Activated T-cell treated with anti-CD3 and anti-CD28 coated beads, Interleukin-2, amount 50 U/mL, for 72 hours (primary cell): ENCODE measurements at places on chromosomes 12 and 14. TPM values are rescaled to one million over a fixed set of nuclear protein-coding genes. Genes with fewer than 3 reads are reported as not detected.

Gene SLC17A8
- total RNA-seq: not detected

GRCh38 chr12:94074216-94074979, 74.0 kb upstream of the PLXNC1 start:
- DNase-seq: no peak

Gene TTC9
- total RNA-seq: 10.9 TPM

Gene TMEM121
- total RNA-seq: 7.9 TPM

DNA sequence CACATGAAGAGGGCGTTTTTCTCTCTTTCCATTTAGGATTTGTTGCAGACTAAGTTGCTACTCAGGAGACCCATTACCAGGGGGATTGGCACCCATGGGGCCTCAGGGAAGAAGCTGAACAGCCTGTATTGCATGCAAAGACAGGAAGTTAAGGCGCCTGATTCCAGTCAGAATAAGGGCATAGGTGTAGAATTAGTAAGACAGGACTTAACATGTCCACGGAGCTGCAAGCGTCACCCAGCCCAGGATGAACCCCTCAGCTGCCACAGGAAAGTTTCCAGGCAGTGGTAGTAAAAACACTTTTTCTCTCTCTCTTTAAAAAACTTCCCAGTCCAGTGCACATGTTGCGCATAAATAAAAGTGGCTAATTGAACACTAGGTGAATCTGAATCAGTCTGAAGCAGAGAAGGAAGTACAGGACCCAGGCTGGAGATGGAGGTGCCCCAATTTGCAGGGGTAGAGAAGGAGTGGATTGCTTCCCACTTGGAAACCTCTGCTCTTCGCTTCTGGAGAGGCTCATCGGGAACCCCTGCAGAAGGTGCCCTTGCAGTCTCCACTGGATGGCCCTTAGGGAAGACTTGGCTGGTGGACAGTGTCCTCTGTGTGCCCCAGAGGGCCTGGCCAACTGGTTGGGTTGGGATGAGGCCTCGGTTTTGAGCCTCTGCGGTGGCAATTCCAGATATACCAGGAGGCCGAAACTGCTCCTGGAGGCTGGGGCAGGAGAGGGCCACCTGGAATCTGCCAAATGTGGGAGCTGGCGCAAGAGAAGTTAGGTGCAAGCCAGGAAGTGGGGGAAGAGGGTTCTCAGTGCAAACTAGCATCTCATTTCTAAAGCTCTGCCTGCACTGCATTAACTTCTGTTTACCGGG, 10.7 kb upstream of the TBX3 start:
- DNase-seq: no peak

Gene FAR2
- total RNA-seq: 2.3 TPM

DNA sequence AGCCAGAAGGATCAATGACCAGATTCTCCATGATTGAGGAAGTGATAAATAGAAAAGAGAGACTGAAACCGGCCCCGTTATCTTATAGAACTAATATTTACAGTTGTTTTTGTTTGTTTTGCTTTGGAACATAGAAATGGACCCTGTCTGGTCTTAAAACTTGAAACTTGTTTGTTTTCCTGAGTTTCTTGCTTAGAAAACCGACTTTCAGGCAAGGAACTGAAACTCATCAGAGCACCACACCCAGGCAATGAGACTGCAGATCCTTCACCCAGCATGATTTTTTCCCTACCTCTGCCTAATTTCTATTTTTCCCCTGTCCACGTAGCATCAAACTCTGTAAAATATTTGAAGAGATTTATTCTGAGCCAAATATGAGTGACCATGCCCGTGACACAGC, 10.6 kb upstream of the CLEC12A start:
- no peak for DNase-seq

Gene SLC6A15
- total RNA-seq: 0.41 TPM

DNA sequence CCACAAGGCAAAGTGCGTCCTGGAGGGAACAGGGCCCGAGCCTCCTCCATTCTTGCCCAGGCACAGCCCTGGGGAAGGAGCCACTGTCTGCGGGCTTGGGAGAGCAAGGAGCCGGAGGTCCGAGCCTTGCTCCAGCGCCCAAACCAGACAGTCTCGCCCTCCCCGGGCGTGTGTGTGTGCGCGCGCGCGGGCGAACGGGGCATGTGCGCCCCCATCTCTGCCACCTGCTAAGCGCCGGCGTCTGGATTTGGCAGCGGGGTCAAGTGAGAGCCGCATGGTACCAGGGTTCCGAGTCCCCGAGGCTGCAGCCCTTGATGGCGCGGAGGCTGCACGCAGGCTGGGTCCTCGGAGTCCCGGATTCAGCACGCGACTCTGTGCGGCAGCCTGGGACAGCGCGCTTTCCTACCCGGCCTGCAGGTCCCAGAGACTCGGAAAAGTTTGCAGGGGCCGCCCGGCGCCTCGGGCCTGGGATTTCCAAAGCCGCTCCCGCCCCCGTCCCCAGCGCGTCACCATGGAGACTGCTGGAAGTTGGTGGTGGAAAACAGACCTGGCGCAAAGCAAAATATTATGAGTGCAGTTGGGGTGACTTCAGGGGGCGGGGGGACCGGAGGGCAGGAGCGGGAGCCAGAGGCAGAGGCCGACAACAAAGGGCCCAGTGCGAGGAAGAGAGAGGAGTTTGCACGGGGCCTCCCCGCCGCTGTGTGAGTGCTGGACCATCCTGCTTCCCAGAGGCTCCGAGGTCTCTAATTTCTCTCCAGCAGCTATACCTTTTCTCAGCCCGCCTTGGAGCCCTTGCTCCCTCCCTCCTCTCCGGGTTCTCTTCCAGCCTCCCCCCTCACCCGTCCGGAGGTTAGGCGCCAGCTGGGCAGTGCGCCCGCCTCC, 4.2 kb downstream of the RFX4 start:
- no peak for DNase-seq

GRCh38 chr14:41607304-41607775, 664 bp downstream of the LRFN5 start:
- DNase-seq: no peak

DNA sequence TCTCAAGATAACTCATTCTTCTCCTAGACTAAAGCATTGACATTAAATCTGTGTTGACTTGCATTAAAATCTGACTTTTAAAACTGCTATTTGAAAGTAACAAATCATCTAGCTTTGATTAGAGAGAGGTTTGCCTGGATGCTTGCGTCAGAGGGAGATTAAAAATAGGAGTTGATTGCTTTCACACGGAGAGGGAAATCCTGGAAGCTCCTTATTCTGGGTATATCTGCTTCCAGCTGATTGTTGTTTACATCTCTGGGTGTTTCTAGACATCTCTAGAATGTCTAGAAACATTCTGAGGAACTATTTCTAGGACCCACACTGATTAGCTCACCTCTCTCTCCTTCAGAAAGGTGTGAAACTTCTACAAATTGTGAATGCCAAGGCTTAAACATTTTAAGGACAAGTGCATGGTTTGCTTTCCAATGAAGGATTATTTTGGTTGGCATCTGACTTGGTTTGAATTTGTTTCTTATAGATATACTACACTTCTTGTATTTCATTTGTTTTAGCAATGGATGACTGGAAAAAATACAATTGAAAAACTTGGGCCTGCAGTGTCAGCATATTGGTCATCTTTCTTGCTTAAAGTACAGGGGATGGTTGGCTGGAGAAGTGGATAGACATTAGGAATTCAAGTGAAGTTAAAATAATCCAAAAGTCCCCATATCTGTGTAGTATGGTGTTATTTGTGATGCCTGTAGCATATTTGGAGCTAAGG, 2.1 kb downstream of the DIP2B start:
- no peak for DNase-seq

Gene CACNA2D4
- 6.0 TPM for total RNA-seq

Gene RFX4
- total RNA-seq: not detected

DNA sequence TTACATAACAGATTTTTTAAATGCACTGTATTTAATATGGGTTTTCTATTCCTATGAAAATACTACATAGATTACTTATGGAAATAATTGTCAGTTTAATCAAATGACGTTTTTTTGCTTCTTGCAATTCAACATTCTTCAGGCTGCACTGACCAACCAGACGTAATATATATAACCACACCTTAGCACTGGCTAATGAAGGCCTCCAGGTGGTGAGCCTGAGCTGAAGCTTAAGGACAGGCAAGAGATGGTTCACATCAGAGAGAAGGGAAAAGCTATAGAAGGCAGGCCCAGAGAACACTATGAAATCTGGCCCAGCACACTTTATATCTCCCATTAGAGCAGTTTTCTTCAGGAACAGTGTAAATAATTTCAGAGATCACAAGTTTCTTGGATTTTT, 2.8 kb upstream of the MDGA2 start:
- no peak for DNase-seq

DNA sequence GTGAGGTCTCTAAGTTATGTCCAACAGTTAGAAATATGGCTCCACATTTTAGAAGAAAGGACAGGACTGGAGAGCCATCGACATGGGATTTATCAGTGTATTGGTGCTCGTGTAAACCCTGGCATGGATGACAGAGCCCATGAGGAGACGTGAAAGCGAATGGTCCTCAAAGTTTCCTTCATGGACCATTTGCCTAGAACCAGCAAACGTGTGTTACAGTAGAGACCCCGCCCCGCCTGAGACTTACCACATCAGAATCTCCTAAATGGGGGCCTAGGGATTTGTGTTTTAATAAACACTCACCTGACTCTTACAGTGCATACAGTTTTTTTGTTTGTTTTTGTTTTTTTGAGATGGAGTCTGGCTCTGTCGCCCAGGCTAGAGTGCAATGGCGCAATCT, 12.2 kb downstream of the EVL start:
- no peak for DNase-seq

DNA sequence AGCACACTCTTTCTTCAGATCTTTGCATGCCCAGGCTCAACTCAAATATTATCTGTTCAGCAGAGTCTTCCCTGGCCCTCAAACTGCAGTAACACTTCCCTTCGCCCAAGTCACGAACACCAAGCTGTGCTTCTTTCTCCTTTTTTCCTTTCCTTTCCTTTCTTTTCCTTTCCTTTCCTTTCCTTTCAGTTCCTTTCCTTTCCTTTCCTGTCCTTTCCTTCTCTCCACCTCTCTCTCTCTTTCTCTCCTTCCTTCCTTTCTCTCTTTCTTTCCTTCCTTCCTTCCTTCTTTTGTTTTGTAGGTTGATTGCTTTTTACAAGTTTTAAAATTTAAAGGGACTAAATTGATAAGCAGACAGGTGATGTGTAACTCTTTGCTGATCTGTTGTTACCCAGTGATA, 19.0 kb upstream of the ADGRD1 start:
- no peak for DNase-seq

DNA sequence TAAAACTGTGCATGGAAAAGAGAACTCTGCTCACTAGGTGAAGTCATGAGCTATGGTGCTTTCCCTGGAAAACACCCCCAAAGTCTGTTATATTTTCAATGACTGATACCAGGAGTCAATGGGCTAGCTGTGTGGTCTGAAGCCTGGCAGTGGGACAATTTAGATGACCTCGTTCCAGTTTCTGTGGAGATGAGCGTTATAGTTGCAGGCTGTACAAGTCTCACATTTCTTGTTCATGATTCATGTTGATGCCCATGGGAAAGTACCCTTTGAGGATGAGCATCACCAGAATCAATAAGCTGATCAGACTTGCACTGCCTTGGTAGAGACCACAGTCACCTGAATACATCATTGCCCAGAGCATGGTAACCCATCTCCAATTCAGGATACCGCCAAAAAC, 70.7 kb downstream of the NOVA1 start:
- DNase-seq: peak; percentile 1

GRCh38 chr12:27105746-27106536, 23.6 kb upstream of the C12orf71 start:
- DNase-seq: no peak

DNA sequence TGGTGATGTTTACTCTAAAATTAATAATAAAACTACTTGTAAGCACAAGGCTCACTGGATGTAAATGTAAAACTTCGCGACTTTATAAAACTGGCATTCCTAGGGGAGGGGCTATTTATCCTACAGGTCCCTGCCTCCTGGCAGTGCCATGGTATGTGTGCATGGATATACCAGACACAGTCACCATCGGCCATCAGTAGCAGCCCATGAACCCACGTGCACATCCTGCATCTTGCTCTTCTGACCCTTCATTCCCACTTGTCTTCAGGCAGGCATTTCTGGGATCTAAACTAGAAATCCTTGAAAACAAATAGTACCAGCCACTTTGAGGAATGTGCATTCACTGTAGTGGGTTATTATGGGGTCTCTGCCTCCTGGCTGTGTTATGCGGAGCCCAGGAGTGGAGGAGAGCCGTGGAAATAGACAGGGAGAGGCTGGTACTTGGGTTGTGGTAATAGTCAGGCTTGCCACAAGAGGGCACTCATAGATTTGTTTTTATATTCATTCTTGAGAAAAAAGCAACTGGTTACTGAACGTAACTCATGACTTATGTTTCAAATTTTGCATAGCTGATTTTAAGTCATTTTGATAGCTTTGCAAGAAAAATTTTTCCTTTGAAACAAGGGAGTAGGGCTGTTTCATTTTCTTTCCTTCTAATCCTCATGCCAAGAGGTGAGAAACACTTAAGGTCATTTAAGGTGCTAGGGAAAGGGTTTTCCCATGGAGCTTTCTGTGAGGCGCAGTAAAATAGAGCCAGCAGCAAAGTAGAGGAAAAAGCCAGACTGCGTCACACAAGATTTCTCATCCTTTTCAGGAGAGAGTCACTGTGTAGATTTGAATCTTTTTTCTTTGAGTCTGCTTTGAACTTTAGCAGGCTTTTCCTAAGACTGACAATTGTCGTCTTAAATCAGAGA, 17.4 kb upstream of the GALNT16 start:
- DNase-seq: peak; percentile 53

Gene CCDC196
- total RNA-seq: not detected

Gene DIO2
- 1.1 TPM for total RNA-seq

DNA sequence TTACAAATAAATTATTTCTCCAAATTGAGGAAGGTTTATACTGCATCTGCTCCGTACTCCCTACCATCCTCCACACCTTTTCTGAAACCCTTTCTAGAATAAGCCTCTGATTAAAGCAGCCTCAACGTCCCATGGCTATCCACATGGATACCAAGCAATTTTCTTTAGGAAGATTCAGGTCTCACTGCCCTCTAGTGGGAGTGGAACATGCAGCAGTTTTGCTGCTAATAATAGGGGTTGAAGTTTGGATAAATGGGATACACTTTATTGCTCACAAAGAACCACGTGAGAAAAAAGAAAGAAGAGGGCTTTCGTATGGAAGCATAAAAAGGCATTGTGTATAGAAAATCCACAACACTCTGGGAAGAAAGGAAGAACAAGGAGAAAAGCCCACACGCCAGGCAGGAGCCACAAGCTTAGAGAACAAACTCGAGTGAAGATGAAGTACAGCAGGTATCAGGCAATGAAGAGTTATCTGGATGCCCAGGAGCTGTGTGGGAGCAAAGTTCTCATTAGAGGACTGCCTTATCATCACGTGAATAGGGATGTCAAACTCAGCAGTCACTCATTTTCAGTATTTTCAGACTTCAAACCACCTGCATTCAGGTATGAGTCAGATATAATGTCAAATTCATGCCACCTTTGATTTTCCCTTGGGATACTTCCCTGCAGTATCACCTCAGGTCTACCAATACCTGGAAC, 45.8 kb downstream of the CCER1 start:
- no peak for DNase-seq

Gene MDGA2
- not detected for total RNA-seq

DNA sequence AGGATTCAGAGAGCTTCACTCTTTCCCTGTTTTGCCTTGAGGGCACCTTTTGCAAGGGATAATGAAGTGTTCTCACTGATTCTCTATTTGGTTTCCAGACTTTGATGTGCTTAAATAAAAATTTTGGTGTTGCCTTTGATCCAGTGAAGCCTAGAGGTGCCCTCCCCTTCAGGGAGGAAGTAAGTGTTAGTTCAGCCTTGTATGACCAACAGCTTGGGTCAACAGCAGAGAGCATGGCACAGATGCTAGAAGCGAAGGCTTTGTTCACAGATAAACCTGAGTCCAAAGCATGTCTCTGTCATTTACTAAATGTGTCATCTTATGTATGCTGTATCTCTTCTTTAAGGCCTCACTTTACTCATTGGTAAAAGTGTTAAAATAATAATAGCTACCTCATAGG, 52.8 kb upstream of the STXBP6 start:
- no peak for DNase-seq

Gene FGD6
- 2.0 TPM for total RNA-seq
